ENCODE measurements at places on chromosomes 1 and 21.

- DNase-seq: no peak
Observed at GRCh38 chr1:28812669-28813468, 899 bp downstream of the OPRD1 start.

DNA sequence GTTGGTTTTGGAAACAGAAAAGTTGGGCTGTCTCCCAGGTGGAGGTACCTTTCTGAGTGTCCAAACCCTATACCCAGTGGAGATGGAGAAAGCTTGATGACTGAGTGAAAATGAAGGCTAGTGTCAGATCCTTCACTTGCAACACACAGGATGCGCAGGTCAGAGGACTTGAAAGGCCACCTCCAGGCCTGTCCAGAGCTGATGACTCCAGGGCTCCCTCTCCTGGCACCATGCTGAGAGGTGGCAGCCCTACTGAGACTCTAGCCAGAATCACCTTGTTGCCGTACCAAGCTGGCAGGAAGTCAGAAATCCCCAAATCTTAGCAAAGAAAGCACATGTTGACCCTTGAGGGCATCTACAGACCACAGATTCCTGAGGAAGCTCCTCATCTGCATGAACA, 16.4 kb downstream of the KNCN start:
- no peak for DNase-seq

- no peak for DNase-seq
Observed at GRCh38 chr1:230794871-230795605, 47.9 kb downstream of the CAPN9 start.

DNA sequence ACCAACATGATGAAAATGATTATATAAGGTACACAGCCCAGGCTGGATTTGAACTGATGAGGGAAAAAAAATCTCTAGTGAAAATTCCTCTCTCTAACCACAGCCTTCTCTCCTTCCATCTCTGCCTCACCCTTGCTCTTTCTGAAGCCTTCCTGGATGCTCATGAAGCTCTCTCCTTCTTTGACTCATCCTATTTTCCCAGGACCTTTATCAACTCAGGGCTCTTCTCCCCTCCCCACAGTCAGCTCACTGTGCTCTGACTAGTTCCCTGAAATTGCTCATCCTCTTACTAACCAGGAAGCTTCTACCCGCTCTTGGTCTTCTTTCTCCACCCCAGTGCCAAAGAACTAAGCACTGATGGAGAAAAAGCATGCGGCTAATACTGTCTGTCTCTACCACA, 46.4 kb upstream of the ERG start:
- no peak for DNase-seq

- no peak for DNase-seq
Observed at GRCh38 chr1:108129999-108130398, 70.1 kb downstream of the SLC25A24 start.

DNA sequence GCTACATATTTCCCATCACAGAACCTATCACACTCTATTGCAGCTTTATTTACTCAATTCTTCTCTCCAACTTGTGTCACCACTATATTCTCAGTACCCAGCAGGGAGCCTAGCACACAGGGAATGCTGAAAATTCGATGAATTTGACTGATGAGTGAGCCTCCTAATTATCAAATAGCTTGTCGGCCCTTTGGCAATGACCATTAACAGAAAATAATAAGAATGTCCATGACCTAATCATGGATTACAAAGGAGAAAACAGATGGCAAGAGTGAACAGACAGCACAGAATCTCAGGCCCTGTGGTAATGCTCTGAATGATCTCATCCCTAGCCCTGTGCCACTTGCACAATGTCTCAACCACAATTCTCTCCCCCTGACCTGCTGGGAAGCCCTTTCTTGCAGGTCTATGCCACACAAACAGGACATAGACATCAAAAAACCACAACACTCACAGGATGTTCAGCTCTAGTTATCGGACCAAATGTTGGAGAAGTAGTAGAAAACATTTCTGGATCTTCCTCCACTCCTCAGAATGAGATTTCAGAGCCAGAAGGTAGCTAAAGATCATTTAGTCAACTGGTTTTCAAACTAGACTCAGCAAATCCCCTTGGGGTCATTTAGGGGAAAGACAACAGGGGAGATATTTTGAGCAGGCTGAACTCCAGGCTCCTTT, 68.4 kb downstream of the LUZP1 start:
- DNase-seq: peak; percentile 5

- no peak for DNase-seq
Observed at GRCh38 chr1:49297783-49298182, 521.1 kb upstream of the BEND5 start.

GRCh38 chr1:113830039-113830438, 17.8 kb upstream of the RSBN1 start:
- DNase-seq: no peak

DNA sequence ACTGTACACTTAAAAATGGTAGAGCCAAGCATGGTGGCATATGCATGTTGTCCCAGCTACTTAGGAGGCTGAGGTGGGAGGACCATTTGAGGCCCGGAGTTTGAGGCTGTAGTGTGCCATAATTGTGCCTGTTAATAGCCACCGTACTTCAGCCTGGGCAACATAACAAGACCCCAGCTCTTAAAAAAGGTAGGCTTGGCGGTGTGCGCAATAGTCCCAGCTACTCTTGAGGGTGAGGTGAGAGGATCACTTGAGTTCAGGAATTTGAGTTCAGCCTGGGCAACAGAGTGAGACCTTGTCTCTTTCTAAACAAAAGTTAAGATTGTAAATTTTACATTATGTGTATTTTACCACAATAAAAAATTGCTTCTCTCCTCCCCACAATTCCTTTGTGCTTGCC, 19.7 kb downstream of the FNBP1L start:
- DNase-seq: no peak

- no peak for DNase-seq
Observed at GRCh38 chr1:77513839-77514763, 168.4 kb downstream of the ZZZ3 start.

Measured in stimulated activated naive CD4-positive, alpha-beta T cell treated with Interleukin-2 at 50 U/mL for 16 hours (primary cell).